Heart right ventricle (tissue), 16 donors: ENCODE measurements at places on chromosomes 4 and X.

DNA sequence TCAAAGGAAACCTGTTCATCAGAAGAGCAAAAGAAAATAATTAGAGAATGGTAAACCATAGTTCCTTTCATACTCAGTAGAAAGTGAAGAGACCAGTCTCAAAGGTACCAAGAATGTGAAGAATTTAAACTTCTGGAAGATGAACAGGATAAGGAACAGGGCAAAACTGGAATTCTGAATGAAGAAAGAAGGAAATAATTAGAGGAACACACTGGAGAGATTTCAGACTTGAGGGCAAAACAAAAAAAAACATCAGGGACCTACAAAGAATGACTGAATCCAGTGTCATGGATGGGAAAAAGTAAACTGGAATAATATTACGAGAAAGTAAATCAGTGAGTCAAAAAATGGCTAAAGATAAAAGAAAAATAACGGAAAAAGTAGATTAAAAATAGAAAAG is 245.6 kb upstream of the NEIL3 start:
- H3K27me3 ChIP-seq: no peaks in the 10 kb centered on the region
- no peak overlapping the region for H3K27ac ChIP-seq
- DNase-seq: no peak
- no peaks in the 10 kb centered on the region for H3K4me1 ChIP-seq

GRCh38 chr4:111208970-111209369 is 586.1 kb upstream of the PITX2 start:
- H3K36me3 ChIP-seq: no peaks in the 10 kb centered on the region
- H3K4me3 ChIP-seq: no peak overlapping the region
- H3K27ac ChIP-seq: no peak overlapping the region
- H3K27me3 ChIP-seq: no peaks in the 10 kb centered on the region

- no peaks in the 10 kb centered on the region for H3K27me3 ChIP-seq
- no peaks in the 10 kb centered on the region for H3K36me3 ChIP-seq
- H3K27ac ChIP-seq: no peak overlapping the region
- no peak for DNase-seq
- no peaks in the 10 kb centered on the region for H3K4me1 ChIP-seq
- H3K4me3 ChIP-seq: no peak overlapping the region
Observed at GRCh38 chr4:4727536-4727935, 131.9 kb upstream of the MSX1 start.

DNA sequence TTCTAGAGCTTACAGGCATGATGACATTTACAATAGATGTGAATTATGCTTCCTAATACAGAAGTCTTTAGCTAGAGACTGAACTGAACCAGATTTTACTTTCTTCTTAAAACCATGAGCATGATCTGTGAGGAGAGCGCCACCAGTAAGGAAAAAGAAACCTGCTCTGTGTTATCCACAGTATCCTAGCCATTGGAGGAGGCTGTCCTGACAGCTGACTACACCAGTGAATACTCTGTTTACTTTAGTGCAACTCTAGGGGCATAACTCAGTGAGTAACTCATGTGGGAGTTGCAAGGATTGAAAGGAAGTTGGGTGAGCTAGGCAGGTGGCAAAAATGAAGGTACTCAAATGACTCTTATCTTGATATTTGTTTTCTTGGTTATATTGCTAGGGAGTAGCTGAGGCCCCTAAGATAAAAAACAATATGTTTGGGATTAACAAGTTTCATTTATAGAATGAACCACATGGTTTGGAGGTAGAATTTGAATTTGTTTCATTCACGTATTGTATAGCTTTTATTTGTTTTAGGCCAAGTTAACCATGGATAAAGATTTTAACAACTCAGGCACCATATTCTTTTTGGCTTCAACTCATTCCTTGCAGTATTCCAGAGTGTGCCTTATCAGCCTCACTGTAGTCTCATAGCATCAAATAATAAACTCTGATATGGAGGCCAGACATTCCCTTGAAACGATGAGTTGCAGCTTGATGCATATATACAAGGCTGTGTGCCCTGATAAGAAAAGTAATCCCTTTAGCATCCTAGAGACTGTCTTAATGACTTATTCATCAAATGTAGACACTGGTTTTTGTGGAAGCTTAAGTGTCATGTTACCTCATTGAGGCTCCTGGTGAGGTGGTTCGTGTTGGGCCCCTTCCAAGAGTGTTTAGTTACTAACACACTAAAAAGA is 2.5 kb downstream of the BMP3 start:
- H3K4me1 ChIP-seq: peaks cover 11% of the 10 kb centered on the region
- H3K27me3 ChIP-seq: peaks cover 73% of the 10 kb centered on the region
- H3K36me3 ChIP-seq: no peaks in the 10 kb centered on the region
- no peak for DNase-seq
- no peak overlapping the region for H3K4me3 ChIP-seq
- no peak overlapping the region for H3K27ac ChIP-seq

GRCh38 chrX:19617550-19617949 is 102.2 kb upstream of the MAP3K15 start:
- H3K27me3 ChIP-seq: no peaks in the 10 kb centered on the region
- peaks cover 24% of the 10 kb centered on the region for H3K4me1 ChIP-seq
- H3K4me3 ChIP-seq: no peak overlapping the region
- H3K27ac ChIP-seq: no peak overlapping the region

GRCh38 chr4:172155838-172156345 is 342.7 kb downstream of the GALNTL6 start:
- no peak overlapping the region for H3K4me3 ChIP-seq
- no peaks in the 10 kb centered on the region for H3K27me3 ChIP-seq
- no peaks in the 10 kb centered on the region for H3K36me3 ChIP-seq
- H3K4me1 ChIP-seq: no peaks in the 10 kb centered on the region
- DNase-seq: no peak
- no peak overlapping the region for H3K27ac ChIP-seq

- H3K4me3 ChIP-seq: no peak overlapping the region
- H3K27ac ChIP-seq: peak overlapping the region; percentile 15
- H3K36me3 ChIP-seq: peaks cover 12% of the 10 kb centered on the region
Observed at GRCh38 chr4:139053909-139054308, 38.3 kb downstream of the NOCT start.

DNA sequence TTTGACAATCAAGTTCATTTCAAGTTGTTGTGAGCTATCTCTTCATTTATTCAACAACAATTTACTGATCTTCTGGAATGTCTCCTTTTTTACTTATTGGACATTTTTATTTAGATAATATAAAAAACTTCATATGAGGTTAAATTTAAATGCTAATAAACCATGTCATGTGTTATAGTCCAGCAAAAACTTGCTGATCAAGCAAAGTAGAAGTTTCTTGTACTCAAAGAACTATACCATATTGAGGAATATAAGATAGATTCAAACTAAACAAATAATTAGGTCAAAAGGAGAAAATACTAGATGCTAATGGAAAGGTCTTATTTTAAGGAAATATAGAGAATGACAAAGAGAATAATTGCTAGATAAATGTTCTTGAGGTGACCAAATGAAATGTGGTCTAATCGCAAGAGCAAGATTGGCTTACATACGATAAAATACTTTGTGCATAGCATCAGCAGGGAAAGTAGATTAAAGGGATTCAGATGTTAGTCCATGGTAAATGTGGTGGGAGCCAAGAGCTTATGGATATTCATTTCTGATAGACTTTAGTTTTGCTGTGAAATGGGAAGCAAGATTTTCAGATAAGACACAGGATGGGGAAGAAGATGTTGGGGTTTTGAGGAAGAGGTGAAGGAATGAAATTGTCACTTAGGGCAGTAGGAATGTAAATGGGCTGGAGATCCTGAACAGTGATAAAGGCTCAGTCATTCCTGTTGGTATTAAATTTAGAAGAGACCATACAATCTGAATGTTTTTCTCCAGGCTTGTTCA is 229.5 kb downstream of the MAPK10 start:
- no peak overlapping the region for H3K27ac ChIP-seq
- H3K4me1 ChIP-seq: no peaks in the 10 kb centered on the region
- DNase-seq: no peak

- DNase-seq: no peak
- H3K4me1 ChIP-seq: no peaks in the 10 kb centered on the region
- H3K27me3 ChIP-seq: no peaks in the 10 kb centered on the region
- H3K4me3 ChIP-seq: no peak overlapping the region
- no peaks in the 10 kb centered on the region for H3K36me3 ChIP-seq
- no peak overlapping the region for H3K27ac ChIP-seq
Observed at GRCh38 chr4:59387759-59388758, 1812.1 kb upstream of the ADGRL3 start.

DNA sequence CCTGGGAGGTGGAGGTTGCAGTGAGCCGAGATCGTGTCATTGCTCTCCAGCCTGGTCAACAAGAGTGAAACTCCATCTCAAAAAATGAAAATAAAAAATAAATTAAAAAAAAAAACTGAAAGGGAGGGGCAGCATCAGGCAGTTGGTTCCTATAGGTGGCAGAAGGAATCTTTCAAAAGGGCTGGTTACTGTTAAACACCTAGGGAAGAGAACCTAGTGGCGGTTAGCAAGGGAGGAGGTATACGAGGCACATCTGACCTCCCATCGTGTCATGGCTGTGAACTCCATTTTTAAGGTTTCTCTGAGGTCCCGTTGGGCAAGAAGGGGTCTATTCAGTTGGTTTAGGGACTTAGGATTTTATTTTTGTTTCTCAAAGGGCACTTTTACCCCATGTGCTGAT is 150.1 kb downstream of the SLC7A11 start:
- H3K27me3 ChIP-seq: no peaks in the 10 kb centered on the region
- H3K4me1 ChIP-seq: peaks cover 6% of the 10 kb centered on the region
- no peak for DNase-seq
- H3K36me3 ChIP-seq: no peaks in the 10 kb centered on the region
- H3K27ac ChIP-seq: no peak overlapping the region

- no peak overlapping the region for H3K27ac ChIP-seq
- DNase-seq: no peak
- H3K4me3 ChIP-seq: no peak overlapping the region
- H3K36me3 ChIP-seq: no peaks in the 10 kb centered on the region
- no peaks in the 10 kb centered on the region for H3K27me3 ChIP-seq
Observed at GRCh38 chrX:24398766-24399165, 38.3 kb downstream of the SUPT20HL1 start.

- no peaks in the 10 kb centered on the region for H3K36me3 ChIP-seq
- no peak overlapping the region for H3K27ac ChIP-seq
- H3K4me3 ChIP-seq: no peak overlapping the region
- H3K4me1 ChIP-seq: no peaks in the 10 kb centered on the region
- no peaks in the 10 kb centered on the region for H3K27me3 ChIP-seq
- no peak for DNase-seq
Observed at GRCh38 chr4:88975958-88976774, 80.8 kb downstream of the FAM13A start.

DNA sequence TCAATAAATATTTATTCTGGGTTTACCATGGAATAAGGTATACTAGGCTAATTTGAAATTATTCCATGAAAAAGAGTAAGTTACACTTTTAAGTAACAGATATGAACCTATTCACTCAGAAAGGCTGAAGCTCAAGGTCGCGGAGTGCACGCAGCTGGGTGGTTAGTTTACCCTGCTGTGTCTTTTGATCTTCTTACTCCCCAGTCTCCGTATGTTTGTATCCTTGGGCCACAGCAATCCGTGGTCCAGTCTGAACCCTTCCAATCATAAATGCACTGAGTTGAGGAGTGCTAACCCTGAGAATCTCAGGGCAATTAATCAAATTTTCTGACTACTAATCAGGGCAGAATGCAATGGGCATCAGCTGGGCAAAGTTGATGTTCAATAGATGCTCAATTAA is 33.9 kb downstream of the RPS3A start:
- H3K27me3 ChIP-seq: no peaks in the 10 kb centered on the region
- DNase-seq: no peak
- H3K4me3 ChIP-seq: no peak overlapping the region

DNA sequence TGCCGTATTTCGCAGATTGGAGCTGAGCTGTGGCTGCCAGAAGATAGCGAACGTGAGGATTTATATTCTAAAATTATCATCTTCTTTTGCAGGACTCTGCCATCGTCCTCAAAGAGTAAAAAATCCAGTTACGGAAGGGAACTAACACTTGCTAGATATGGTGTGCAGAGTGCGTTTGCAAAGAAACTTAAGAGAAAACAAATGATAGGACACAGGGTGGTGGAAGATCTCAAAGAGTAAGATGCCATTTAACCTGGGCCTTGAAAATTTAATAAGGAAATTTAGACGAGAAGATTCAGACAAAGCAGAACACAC is 566 bp downstream of the LARP7 start:
- H3K4me1 ChIP-seq: peaks cover 43% of the 10 kb centered on the region
- no peak for DNase-seq
- peak overlapping the region; percentile 96 for H3K27ac ChIP-seq
- peak overlapping the region; percentile 75 for H3K4me3 ChIP-seq
- peaks cover 20% of the 10 kb centered on the region for H3K36me3 ChIP-seq

DNA sequence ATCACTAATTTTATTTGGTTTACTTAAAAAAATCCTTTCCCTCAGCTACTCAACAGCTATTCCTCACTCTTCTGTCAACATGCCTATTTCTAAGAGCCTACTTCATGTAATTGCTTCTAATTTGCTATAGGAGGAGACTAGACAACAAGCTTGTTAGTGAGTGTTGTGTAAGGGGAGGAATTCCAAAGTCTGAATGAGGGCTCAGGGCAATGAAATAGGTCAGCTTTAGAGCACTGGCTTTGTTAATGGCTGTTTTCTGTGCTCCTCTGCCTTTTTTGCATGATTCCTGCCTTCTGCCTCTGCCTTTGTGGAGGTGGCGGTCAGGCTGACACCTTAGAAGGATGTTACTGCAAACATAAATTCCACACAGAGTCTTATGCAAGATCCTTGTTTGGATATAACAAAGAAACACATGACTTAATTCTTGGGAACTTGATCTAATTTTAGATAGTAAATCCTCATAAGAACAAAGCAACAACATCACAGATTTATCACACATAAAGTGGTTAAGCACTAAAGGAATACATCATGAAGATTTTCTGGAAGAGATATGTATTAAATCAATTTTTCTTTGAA is 15.0 kb upstream of the PAGE1 start:
- no peak overlapping the region for H3K4me3 ChIP-seq
- H3K27ac ChIP-seq: no peak overlapping the region
- no peaks in the 10 kb centered on the region for H3K36me3 ChIP-seq

GRCh38 chrX:69396916-69397315 is 107.2 kb upstream of the NALF2 start:
- H3K27me3 ChIP-seq: no peaks in the 10 kb centered on the region
- no peak overlapping the region for H3K4me3 ChIP-seq
- no peak for DNase-seq
- no peak overlapping the region for H3K27ac ChIP-seq
- no peaks in the 10 kb centered on the region for H3K4me1 ChIP-seq

DNA sequence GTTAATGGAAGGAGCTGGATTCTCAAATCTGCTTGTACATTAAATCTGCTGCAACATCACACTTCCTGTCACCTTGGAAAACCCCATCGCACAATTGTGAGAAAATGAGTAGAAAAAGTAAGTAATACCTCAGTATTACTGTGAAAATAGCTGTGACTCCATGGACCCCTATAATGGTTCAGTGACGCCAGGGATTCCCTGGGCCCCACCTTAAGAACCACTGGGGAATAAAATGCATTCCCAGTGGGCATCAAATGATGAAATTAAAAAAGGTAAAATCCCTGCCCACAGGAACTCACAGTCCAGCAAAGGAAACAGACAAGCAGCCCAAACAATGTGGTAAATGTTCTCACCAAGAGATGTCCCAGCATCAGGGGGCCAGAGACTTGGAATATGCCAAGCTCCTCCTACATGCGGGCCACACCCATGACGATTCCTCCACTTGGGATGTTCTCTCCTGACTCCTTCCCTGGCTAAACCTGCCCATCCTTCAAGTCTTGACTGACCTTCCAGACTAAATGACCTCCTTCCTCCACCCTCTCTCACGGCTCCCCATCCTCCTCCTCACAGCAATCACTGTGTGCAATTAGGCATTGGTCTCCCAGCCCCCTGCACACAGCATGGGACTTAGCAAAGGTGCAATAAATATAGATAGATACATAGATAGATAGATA is 2.6 kb downstream of the EVC2 start:
- no peak overlapping the region for H3K4me3 ChIP-seq
- H3K27me3 ChIP-seq: peaks cover 38% of the 10 kb centered on the region
- H3K4me1 ChIP-seq: peaks cover 25% of the 10 kb centered on the region
